KG1 (cell line): ENCODE measurements at places on chromosomes 7 and 10.

DNA sequence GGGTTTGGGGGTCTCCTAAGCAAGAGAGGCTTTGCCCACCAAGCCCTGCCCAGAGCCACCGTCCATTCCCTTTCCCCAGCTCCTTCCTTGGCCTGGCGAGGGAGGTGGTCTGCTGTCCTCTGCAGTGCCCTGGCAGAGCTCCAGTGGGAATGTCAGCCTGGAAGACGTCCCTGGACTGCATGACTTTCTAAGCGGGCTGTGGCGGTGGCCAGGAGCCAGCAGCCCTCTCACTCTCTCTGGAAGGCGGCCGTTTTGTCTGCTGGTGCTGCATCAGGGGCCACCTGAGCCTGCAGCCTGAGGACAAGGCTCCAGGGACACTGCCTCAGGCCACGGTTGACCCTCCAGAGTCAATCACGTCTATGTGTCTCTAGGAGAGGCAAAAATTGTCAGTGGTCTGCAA is 271.0 kb downstream of the SKAP2 start:
- no peak for DNase-seq

DNA sequence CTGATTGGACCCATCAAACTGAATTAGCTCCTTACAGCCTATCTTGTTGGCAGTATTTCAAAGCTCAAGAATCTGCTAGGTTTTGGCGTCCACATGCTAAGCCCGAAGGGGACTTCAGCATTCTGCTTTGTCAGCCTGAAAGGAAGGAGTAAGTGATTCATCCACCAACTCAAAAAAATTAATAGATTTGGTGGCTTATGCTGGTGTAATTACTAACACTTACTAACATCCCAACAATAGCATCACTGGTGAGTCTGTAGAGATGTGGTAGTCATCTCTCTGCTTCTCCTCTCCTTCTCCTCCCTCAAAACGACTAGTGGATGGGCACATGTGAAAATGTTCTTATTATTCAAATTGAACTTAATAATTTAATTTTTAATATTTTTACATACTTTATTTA is 53.8 kb upstream of the EGR2 start:
- DNase-seq = no peak

GRCh38 chr7:26694141-26694540 is 170.2 kb downstream of the SKAP2 start:
- no peak for DNase-seq

- no peak for DNase-seq
Observed at GRCh38 chr7:33776788-33777187, 128.6 kb upstream of the BMPER start.

GRCh38 chr7:22357311-22358175 is 589 bp upstream of the RAPGEF5 start:
- DNase-seq = no peak

DNA sequence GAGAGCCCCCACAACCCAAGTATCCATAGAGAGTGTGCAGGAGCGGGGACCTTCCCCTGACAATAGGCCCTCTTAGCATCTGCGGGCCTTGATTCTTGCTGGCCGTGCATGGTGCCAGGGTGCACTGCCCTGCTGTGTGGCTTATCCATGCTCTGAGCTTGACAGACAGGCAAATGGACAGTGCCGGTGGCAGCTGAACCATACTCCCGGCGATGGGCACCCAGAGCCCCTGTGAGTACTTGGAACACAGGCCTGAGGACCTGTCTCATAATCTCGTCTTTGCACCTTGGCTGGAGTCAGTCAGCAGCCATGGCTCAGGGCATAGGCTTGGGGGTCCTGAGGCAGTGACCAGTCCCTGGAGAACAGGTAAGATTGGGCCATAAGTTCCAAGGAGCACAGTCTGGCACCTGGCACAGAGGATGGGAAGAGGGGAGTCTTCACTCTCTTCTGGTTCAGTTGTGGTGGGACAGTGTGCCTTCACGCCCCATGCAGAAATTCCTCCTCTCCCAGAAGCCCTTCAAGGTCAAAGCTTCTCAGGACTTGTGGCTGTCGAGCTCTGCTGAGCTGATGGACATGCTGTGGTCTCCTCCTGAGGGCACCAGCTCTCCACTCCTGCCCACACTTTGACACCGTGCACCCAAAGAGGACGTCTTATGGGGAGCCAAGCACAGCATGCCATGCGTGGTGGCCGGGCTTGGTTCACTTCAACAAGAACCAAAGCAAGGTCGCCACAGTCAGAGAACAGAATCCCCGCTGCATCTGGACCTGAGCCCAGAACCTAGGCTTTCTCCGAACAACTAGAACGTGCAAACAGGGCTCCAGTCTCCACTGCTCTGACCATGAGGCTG is 59.4 kb upstream of the CAMK2B start:
- no peak for DNase-seq

- no peak for DNase-seq
Observed at GRCh38 chr10:99784016-99784726, 1.7 kb downstream of the ABCC2 start.

DNA sequence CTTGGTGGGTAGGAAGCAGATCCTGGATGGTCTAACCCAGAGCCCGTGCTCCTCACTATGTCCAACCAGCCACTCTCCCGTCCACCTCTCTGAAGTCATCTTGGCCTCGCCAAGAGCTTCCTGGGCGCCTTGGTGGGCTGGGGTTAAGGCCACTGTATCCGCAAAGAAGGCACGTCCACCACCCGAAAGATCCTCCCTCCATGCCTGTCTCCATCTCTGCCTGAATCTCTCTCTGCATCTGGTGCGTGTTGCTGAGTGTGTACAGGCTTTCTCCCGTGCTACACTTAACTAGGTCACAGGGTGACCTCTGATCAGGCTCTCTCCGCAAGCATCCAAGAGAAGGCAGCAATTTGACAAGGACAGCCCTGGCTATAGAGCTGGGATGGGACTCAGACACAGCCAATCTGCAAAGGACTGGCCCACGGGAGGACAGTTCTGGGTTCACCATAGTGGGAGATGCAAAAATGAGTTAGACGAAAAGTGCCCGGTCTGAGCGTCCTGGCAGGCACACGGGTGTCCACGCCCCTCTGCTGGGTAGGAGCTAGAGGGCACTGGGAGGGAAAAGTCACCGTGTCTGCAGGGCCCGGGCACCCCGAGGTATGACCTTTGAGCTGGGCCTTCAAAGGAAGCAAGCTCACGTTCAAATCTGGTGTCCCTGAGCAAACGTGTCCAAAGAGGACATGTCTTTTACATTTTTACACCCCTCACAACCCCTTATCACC is 9.4 kb upstream of the RFC2 start:
- DNase-seq = no peak

DNA sequence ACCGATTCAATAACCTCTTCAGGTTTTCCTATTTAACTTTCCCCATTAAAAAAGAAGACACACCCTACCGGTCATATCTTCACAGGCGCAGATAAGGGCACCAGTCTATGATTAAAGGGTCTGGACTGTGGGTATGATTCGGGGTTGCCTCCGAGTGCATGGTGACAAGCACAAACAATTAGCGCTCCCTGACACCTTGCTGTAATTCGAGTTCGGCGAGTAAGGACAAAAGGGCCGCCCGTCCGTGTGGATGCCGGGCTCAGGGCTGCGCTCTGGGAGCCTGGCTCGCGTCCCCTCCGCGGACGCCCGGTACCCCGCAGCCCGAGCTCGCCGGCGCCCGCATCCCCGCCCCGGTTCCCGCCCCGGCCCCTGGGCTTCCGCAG is 111.9 kb upstream of the RHEB start:
- no peak for DNase-seq

GRCh38 chr7:48040944-48041652 is 5.8 kb downstream of the C7orf57 start:
- no peak for DNase-seq

DNA sequence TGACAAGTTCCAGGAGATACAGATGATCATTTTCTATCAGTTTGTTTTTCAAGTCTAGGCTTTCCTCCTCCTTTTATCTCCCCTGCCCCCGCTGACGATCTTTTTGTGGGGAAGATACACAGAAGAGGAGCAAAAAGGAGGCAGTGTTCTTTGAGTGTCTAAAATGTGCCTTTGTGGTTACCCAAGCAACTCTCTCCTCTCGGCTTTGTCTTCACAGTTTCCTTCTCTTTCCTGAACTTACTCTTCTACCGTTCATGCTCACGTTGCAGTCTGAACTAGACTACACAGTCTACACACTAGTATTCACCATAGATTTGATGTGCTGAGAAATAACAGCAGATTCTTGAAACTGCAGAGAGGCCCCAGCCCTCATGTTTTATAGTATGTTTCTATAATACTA is 23.6 kb downstream of the CEP41 start:
- DNase-seq = no peak

GRCh38 chr7:2010551-2011265 is 222.0 kb downstream of the MAD1L1 start:
- DNase-seq = no peak

DNA sequence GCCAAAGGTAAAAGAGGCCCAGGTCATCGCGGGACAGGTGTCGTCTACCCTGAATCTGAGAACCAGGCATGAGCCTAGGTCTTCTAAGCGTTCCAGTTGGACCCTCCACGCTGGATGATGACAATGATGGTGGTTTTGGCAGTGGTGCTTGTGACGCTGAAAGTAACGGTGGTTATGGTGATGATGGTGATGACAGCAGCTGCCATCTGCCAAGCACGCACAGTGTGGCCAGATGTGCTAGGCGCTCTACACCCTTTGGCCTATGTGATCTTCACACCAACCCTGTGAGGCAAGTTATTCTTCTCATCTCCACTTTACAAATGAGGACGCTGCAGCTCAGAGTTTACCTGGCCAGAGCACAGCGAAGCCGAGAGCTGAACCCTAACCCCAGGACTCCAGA is 93.9 kb downstream of the FAM53B start:
- no peak for DNase-seq

DNA sequence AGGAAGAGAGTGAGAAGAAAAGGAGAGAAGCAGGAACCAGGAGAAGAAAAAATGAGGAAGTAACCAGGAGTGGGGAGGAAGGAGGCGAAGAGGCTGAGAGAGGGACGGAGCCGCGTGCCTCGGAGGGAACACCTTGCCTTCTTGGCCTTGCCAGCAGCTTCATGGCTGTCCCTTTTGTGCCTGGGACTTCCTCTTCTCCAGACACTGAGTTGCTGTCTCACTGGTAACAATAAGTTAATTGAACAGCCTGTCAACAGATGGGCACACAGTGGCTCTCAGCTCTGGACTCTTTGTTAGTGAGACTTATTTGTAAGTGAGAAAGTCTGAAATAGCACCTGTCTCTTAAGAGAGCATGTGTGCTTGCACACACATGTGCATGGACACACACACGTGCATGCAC is 83.2 kb downstream of the GATA3 start:
- DNase-seq = peak; percentile 1

- DNase-seq = peak; percentile 17
Observed at GRCh38 chr10:80382989-80383388, 25.4 kb upstream of the PRXL2A start.

DNA sequence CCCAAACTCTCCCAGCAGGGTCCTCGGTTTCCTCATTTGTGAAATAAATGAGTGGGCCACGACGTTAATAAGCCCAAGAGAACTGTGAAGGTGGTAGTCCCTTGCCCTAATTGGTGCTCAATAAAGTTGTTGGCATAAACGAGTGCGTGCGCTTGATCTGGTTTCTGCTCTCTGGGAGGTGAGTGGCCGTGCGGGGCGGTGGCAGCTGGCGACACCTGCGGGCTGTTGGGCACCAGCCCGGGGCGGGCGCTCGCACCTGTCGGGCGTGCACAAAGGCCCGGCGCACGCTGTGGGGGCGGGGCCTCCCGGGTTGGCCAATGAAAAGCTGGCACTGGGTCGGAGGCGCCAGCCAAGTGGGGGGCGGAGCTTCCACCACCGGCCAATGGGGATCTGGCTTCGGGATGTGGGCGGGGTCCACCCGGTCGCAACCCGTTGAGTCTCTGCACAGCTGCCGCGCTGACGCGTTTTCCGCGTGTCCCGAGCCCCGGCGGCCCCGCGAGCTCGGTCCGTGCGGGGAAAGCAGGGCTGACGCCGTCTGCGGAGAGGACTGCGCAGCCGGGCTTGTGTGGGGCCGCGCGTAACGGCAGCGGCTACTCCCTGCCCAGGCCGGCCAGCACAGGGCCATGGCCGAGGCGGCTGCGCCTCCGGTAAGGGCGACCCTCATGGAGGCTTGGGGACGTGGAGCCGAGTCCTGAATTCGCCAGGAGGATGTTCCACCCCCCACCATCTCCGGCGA is 23.0 kb downstream of the ZNF783 start:
- DNase-seq = no peak

GRCh38 chr7:26912338-26912737 is 47.9 kb upstream of the SKAP2 start:
- peak; percentile 13 for DNase-seq

DNA sequence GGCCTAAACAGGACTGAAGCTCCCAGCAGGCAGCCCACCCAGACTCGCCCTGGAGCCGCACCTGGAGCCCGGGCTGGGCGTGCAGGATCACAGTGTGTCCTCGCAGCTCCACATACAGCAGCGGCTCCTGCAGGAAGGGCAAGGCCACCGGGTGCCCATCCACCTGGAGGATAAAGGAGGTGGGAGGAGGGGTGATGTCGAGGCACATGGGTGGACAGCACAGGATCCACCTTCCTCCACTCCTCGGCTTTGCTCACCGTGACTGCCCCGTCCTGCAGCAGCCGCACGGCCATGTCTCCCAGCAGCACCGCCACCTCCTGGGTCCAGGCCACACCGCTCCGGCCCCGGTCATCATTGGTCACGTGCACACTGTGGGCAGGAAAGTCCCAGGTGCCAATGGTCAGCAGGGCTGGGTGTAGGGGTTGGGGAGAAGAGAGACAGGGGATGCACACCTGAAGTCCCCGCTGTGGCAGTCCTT is 16.8 kb downstream of the ATP6V1F start:
- DNase-seq = no peak

- DNase-seq = no peak
Observed at GRCh38 chr10:75472685-75473084, 41.3 kb downstream of the LRMDA start.

- peak; percentile 11 for DNase-seq
Observed at GRCh38 chr10:100508691-100509150, 10.9 kb downstream of the SEC31B start.

DNA sequence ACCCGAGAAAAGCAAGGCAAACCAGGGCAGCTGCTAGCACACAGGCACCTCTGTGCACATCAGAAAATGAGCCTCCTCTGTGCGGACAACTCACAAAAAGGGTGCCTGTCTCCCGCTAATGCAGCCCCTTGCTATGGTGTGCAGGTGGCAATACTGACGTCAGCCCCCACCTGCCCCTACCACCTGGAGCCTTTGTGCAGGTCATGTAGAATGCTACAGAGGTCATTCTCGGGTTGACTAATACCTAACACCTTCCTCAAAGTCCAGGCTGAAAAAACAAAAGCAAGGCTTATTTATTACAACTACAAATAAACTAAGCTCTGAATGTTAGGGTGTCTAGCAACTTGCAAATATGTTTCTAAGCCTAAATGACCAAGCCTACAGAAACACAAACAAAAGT is 13.9 kb downstream of the PIP4K2A start:
- DNase-seq = no peak

GRCh38 chr7:30224511-30225062 is 59.8 kb upstream of the ZNRF2 start:
- DNase-seq = peak; percentile 58

- no peak for DNase-seq
Observed at GRCh38 chr7:2954433-2954853, 89.2 kb downstream of the CARD11 start.

DNA sequence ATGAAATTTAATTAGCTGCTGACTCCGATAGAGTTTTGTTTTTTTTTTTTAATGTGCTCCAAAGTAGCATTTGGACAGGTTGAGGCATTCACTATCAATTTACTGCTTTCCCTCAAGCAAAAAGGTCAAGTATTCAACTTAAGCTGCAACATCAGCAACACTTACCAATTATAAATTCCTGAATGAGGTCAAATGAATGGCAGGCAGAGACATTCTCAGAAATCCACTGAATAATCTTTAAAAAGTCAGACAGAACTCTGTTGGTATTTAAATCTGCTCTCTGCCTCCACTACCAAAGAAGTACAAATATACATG is 62.8 kb downstream of the GSAP start:
- DNase-seq = no peak

GRCh38 chr7:63039882-63040281 is 958.8 kb upstream of the ZNF722 start:
- DNase-seq = no peak
